ENCODE measurements at places on chromosomes 13 and 19.

DNA sequence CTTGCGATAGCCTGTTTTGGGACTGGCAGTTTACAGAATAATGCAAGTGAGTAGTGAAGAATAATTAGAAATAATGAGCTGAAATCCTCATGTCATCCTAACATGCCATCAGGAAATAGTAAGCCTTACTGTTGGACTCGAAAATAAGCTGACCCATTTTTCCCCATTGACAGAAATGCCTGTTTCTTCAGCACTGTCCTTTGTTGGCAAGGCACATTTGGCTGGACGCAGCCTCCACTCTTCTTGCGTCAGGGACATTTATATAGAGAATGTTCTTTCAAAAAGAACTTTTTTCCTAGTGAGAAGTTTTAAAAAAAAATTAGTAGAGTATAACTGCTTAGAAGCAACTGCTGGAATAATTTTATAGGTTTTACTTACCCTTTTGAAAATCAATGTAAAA lies 47.1 kb downstream of the ARHGAP35 start:
- no peak for DNase-seq

DNA sequence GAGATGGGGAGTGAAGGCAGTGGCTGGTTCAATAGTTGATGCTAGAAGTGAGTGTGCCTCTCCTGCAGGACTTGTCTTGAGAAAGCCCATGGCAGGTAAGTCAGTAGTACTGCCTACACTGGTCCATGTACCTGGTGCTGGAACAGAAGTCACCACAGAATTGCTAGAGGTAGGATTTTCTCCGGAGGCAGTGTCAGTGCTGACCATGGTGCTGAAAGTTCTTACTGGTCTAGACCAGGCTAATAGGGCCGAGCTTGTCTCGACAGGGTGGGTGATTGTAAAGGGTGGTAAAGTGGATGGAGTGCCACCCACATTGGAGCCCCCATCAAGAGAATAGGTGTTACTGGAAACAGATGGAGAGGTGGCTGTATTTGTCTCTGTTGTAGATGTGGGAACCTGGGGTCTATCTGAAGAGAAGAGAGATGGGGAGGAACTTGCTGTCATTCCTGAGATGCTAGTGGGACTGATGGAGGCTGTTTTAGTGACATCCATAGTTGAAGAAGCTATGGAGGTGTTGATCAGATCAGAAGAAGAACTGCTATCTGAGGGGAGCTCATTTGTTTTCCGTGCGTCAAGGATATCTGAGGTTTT lies 36.6 kb downstream of the MUC16 start:
- DNase-seq = no peak

GRCh38 chr13:66794340-66795031 lies 435.6 kb downstream of the PCDH9 start:
- DNase-seq = no peak

DNA sequence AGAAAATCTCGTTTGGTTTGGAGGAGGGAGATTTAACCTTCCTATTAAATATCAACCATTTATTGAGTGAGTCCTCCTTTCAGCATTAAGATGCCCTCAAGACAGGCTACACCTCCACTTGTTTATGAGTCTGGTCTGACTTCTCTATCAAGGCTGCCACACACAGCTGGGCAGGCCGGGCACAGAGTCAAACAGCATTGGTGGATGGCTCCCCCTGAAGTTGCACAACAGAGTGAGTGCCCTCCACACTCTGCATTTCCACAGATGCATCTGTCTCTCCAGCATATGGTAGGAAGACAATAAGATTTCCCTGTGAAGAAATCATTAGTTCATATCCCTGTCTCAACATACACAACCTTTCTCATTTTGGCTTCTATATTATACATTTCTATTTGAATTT lies 31.4 kb downstream of the PHF11 start:
- DNase-seq = no peak

DNA sequence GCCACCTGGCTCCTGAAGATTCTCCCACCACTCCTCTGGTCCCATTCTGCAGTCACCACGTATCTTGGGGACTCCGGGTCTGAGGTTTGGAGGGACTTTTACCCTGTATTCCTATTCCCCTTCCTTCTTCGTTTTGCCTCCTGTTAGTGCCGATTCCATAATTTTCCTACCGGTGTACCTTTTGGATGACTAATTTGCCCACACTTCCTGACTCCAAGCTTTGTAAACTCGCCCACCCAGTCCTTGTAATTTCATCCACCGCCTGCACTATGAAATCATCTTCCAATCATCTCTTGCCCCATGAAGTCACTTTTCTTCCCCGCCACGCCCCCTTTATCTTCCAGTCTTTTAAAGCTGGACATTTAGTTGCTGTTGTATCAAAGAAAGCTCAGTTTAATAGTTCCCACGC lies 572 bp downstream of the UCHL3 start:
- DNase-seq = no peak

GRCh38 chr13:23674795-23675640 lies 104.8 kb downstream of the TNFRSF19 start:
- no peak for DNase-seq

DNA sequence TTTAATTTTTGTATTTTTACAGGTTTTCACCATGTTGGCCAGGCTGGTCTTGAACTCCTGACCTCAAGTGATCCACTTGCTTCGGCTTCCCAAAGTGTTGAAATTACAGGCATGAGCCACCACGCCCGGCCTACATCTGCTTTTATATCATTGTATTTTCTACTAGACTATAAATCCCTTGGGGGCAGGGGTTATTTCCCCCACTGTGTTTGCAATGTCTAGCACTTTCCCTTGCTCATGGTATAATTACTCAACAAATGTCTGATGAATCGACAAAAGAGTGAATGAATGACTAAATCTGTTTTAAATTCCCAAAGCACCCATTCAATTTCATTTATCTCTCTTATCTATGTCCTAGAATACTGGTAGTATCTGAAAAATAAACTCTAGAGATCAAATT lies 244.5 kb upstream of the CSNK1A1L start:
- no peak for DNase-seq

DNA sequence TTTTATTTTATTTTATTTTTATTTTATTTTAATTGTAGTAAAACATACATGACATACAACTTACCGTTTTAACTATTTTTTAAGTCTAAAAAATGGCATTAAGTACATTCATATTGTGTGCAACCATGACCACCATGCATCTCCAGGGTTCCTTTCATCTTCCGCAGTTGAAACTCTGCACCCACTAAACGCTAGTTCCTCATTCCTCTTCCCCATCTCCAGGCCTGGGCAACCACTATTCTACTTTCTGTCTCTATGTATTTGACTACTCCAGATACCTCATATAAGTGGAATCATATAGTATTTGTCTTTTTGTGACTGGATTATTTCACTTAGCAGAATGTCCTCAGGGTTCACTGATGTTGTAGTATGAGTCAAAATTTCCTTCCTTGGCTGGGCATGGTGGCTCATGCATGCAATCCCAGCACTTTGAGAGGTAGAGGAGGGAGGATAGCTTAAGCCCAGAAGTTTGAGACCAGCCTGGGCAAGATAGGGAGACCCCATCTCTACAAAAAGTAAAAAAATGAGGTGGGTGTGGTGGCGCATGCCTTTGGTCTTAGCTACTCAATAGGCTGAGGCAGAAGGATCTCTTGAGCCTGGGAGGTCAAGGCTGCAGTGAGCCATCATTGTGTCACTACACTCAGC lies 55.7 kb upstream of the ZNF507 start:
- DNase-seq = no peak

DNA sequence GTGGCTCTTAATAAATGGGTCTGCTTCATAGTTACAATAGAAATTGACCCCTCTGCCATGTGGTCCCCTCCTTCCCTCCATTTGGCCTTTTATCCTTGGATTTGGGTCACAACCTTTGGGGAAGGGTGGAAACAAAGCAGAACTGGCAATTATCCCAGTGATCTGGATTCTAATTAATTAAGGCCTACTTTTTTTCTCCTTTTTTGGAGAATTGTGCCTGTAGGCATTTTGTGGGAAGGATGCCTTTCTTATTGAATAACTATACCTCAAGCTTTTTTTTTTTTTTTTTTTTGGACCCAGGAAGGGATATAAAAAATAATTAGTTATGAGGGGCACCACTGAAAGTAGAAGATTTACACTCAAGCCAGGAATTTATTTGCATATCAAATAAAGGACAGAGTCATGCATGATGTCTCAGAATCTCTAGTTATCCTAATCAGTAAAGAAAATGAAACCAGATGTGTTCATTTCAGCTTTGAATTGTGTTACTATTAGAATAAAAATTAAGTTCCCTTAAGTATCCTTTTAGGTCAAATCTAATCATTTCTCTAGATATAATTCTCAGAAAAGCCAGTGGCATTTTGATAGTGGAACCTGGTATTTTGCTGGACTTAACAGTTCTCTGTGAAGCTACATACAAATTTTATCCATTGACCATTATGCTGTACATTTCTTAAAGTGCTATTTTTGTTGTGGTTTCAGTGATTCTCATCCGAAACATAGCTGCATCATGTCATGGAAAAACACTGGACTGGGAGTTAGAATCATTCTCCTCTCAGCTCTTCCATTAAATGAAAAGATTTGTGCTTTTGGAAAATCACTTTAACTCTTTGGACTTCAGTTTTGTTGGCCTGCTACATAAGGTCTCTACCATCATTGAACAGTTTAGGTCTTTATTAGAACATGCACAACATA lies 129.3 kb downstream of the KCNRG start:
- DNase-seq = no peak

DNA sequence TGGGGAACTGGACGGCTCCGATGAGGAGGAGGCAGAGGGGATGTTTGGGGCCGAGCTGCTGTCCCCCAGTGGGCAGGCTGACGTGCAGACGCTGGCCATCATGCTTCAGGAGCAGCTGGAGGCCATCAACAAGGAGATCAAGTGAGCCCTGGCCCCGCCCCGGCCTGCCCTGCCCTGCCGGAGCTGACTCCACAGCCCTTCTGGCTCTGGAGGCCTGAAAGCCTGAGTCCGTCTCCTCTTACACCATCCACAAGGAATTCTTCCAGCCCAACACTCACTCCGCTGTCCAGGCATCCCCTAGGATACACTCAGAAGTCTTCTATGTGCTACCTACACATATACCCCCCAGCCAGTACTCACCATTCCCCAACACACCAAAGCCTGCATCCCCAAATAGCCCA lies 17.4 kb downstream of the PPFIA3 start:
- DNase-seq = no peak

DNA sequence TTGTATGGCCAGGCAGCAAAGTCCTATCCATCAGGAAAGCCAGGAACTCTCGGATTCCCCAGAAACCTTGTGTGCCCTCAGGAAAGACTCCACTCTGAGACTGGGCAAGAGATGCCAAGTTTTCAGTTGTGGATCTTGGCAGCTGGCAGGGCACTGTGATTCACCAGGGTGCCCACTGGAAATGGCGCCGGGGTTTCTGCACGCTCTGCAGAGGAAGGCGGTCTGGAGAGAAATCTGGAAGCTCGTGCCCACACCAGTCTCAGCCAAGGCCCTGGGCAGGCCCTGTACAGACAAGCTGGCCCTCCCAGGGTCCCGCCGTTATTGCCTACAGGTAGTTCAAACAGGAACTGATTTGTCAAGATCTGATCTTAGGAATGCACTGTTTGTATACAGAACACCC lies 4.9 kb downstream of the NAPA start:
- no peak for DNase-seq

- DNase-seq = no peak
These were observed 9.7 kb upstream of the SPACA4 start for GRCh38 chr19:48596679-48597465.

GRCh38 chr19:15324791-15325519 lies 7.4 kb downstream of the BRD4 start:
- DNase-seq = no peak

DNA sequence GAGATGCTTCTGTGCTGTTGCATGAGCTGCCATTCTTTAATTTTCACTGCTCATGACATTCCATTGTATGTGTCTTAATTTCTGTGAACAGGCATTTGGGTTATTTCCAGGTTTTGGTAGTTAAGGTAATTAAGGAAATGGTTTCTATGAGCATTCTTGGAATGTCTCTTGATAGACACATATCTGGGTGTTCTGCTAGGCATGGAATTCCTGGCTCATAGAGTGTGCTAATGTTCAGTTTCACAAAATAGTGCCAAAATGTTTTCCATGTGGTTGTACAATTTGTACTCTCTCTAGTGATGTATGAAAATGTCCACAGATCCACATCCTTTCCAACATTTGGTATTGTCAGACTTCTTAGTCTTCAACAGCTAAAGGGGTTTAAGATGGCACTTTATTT lies 680.9 kb upstream of the SGCG start:
- no peak for DNase-seq

DNA sequence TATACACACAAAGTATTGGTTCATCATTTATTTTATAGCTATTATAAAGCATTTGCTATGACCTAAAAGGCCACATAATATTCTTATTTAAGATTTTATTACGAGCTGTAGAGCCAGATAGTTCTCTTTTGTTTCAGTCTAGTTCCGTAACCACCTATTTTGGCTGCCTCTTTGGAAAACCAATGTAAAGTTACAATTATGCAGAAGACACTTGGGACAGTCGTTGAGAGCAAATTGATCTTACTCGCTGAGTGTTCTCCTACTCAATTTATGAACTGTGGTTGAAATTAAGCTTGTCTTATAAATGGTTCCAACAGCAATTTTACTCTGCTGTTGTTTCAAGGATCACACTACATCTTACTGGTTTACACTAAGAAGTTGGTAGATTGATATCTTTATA lies 122.3 kb downstream of the SLC7A1 start:
- no peak for DNase-seq

DNA sequence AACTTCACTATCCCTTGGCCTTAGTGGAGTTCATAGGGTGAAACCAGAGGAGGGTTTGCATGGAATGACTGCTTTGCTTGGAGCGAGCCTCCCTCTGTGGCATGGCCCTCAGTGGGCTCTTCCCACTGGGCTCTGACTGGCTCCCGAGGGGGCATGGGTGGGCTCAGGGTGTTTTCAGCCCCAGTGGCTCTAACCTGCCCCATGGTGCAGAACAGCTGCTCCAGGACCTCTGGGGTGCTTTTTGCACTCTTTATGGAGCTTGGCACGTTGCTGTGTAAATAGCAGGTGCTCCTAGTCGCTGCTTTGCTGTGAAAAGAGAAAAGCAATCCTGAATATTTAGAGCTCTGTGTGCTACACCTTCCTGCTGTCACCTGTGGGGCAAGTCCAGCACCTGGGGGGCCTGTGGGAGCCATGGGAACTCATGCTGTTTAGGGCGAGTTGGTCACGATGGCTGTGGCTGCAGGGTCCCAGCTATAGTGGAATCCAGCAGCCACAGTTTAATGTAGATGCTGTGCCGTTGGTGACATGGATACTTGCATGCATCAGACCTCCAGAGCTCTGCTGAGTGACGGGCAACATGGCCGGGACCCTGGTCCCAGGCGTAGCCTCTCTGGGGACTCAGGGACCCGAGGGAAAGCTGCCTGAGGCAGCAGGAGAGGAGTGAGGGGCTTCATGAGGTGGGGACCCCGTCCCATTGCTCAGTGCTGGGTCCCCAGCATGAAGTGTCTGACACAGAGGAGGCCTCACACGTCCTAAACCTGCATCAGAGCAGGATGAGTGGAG lies 14.3 kb upstream of the MCF2L start:
- no peak for DNase-seq

GRCh38 chr13:73913751-73914518 lies 220.3 kb downstream of the KLF12 start:
- no peak for DNase-seq
